ENCODE measurements at places on chromosomes 1 and 21.

DNA sequence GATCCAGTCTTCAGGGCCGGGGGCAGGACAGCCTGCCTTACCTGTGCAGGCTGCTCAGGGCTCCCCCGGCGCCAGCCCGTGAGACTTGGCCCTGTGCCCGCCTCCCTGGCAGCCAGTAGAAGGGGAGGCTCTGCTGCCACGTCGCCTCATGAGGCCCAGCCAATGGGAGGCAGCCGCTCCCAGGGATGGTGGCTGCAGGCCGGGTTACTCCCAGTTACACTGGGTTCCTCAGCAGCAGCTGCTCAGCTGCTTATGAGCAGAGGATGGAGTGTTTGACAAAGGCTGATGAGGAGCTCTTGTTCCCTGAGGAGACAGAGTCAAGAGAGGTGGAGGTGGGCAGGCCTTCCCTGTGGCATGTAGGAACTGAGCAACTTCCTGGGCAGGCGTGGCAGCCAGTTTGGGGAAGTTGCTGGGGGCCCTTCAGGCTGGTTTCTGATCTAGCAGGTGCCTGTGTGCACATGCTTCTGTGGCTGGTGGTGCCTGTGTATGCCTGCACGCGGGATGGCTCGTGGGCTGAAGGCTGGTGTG is 5.5 kb downstream of the MFSD2A start:
- no peak for DNase-seq

GRCh38 chr1:208772891-208773290 is 528.7 kb upstream of the PLXNA2 start:
- DNase-seq: no peak

DNA sequence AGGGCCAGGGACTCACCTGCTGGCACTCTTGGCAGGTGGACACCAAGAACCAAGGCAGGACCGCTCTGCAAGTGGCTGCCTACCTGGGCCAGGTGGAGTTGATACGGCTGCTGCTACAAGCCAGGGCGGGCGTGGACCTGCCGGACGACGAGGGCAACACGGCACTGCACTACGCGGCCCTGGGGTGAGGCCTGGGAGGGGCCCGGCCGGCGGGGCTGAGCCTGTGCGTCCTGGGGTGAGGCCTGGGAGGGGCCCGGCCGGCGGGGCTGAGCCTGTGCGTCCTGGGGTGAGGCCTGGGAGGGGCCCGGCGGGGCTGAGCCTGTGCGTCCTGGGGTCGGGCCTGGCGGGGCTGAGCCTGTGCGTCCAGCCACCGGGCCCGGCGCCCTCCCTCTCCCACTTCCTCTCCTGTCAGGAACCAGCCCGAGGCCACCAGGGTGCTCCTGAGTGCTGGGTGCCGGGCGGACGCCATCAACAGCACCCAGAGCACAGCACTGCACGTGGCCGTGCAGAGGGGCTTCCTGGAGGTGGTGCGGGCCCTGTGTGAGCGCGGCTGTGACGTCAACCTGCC is 4.6 kb upstream of the MMP23B start:
- DNase-seq: no peak

DNA sequence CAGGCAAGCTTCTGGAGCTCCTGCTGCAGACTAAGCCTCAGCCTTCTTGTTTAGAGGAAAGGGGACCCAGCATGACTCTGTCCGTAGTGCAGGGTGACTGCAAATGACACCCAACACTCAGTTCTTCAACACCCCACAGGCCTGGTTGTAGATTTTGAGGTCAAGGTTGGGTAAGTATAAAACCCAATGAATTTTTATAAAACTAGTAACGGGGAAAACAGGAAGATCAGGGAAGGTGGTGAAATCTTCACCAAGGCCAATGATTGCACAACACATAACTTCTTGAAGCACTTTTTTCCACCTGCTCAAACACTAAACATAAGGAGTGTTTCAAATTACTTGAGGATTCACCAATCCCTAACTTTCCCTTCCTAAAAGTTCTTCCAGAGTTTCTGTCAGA is 89.4 kb upstream of the JAK1 start:
- no peak for DNase-seq

- no peak for DNase-seq
Measured at GRCh38 chr1:202578565-202578964, 131.7 kb downstream of the SYT2 start.

DNA sequence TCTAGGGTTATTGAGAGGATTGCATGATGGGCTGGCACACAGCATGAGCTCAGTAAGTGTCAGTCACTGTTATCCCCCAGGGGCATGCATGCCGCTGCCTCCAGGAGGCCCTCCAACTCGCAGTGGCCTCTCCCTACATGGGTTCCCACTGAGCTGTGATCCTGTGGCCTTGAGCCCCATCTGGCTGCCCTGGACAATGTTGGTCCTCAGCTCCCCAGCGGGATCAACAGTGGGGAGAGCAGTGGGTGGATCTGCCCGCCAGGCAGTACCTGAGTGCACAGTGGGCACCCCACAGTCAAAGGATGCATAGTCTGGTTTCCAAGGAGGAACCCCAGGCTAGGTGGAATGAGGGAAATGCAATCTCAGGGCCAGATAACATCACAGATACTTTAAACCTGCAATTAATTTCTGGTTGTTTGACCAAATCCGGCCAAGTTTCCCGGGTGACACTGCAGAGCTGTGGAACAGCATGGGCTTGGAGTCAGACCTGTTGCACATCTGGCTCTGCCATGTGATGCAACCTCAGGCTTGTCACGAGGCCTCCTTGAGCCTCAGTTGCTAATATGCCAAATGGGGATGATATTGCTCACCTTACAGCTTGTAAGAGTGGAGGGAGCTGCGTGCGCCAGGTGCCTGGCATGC is 9.3 kb downstream of the PADI3 start:
- peak; percentile 55 for DNase-seq

DNA sequence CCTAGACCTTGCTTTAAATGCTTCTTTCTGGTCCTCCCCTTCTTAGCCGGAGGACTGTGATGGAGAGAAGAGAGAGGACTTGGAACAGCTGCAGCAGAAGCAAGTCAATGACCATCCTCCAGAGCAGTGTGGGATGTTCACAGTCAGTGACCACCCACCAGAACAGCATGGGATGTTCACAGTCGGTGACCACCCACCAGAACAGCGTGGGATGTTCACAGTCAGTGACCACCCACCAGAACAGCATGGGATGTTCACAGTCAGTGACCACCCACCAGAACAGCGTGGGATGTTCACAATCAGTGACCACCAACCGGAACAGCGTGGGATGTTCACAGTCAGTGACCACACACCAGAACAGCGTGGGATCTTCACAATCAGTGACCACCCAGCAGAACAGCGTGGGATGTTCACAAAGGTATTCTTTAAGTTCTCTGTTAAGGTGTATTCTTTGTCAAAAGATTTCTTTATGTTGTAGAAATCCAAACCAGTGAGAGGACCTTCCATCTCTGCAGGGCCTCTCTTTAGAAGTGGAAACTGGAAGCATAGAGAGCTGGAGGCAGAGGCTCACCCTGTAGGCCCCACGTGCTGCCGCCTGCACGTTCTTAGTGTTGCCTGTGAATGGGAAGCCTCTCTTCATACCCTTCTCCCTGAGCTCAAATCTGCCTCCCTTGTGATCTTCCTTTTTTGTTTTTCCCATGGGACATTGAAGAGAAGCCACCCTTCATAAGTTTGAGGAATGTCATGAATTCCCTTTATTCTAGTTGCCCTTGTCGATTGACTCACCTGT is 10.6 kb downstream of the PCNT start:
- DNase-seq: no peak

DNA sequence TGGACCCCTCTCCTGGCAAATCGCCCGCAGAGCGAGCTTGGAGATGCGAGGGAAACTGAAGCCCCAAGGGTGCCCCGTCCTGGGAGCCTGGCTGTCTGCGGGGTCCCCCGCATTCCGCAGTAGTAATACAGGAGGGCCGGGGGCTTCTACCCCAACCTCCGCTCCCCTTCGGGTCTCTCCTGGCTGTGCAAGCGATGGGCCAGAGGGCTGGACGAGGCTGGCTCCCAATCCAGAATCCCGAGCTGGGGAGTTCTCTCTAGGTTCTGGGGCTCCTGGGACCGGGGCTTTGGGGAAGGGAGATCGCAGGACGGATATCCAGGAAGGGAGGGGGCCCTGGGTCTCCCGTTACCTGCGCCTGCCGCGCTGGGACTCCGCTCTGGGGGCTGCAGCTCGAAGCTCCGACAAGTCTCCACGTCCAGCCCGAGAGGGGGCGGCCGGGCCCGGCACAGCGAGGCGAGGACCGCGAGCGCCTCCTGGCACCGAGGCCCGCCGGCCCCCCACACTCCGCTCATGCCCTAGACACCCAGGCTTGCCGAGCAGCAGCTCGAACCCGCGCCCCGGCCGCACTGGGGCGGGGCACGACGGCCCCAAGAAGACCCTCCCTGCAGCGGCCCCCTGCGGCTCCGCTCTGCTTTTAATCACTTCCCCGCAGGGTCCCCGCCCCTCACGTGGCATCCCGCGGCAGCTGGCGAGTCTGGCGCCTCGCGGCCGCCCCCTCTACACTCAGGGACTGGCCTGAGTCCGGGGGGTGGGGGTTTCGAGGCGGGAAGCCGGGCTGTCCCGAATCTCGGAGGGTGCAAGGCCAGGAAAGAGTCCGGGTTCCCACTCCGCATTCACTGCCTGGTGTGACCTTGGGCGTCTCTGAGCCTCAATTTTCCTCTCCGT is at the start of gene SYT6:
Gene SYT6, minus strand, starts transcription at position 609 of the 885 bp plus-strand sequence. Its CDS starts 97 bp downstream, at position 512.
- no peak for DNase-seq

- peak; percentile 97 for DNase-seq
Measured at GRCh38 chr1:64343105-64343822, 126.7 kb upstream of the CACHD1 start.

DNA sequence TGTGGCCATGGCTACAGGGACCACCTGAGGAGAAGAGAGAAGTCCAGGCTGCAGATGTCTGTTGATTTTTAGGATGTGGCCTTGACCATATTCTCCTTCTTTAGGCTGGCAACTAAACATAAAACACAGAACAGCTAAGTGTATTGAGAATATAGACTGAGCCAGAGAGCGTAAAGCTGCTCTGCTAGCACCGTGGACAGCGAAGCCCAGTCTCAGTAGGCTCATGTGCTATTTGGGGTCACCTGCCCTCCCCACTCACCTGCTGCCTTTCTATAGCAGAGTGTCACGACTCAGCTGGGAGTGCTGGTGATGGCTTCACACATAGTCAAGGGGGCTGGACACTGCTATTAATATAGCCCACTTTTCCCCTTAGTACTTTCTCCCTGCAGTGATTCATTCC is 278.5 kb downstream of the KCNH1 start:
- no peak for DNase-seq

- no peak for DNase-seq
Measured at GRCh38 chr1:3155056-3155925, 86.3 kb downstream of the PRDM16 start.

- DNase-seq: no peak
Measured at GRCh38 chr1:32329931-32330466, 6.0 kb downstream of the MARCKSL1 start.

- DNase-seq: no peak
Measured at GRCh38 chr1:199751962-199752687, 275.4 kb upstream of the NR5A2 start.

- peak; percentile 77 for DNase-seq
Measured at GRCh38 chr1:149885339-149886120, 13.8 kb upstream of the BOLA1 start.

- DNase-seq: no peak
Measured at GRCh38 chr21:20108016-20108415, 890.2 kb upstream of the NCAM2 start.

- no peak for DNase-seq
Measured at GRCh38 chr1:112504001-112504660, 4.6 kb upstream of the WNT2B start.

DNA sequence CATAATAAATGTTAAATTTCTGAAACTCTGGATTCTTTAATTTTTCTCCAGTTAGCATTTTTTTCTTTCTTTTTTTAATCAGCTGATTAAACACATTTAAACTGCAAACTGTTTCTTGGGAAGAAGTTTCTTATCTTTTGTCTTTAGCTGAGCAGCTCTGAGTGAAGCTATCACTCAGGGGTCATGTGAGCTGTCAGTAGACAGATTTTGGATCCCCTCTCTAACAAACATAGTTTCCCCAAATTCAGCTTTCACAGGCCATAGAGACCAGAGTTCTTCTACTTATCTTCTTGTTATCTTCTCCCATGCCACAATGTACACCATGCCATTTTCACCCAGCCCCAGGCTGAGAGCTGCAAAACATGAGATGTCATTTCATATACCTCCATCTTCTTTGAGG is 148.9 kb downstream of the CDC42BPA start:
- DNase-seq: no peak

DNA sequence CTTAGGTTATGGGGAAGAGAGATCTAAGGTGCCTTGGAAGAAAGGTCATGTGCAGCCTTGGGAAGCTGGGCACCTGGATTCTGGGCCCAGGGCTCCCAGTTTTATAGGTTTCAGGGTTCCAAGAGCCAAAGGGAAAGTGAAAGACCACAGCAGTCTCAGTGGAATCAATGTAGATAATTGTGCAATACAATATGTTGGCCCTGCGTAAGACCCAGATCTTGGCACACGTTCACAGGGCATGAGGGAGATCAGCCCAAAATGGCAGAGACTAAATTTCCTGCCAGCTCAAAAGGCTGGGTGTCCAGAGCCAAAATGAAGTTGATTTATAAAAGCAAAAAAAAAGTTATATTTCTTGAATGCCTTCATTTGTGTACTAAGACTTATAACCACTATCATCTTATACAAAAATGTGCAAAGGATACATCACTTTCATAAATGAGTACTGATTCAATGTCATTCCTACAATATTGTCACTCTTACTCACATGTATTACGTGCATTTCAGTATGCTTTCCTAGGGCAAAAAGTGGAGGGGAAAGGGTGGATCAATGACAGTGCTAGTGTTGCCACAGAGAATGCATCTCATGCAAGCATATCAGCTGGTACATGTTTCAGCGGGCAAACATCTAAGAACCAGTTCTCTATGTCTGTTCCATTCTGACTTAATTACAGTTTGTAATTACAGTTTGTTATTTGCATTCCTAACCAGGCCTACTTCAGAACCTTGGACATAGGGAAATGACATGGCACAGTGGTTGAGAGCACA is 22.5 kb upstream of the NPL start:
- no peak for DNase-seq

DNA sequence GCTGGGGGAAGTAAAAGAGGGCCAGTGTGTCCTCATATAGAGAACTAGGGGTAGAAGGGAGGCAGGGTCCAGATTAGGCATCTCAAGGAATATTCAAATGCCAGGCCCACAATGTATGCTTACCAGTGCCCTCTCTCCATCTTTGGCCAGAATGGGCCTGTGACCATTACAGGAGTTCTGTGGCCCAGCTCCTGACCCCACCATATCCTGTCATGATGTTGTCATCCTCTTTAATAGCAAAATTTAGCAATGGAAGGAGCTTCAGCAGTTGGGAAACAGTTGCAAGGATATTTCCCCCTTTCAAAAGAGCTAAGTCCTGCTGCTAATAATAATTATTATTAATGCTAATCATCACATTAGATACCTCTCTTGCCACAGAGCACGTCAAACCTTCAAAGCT is 49.3 kb upstream of the JUN start:
- no peak for DNase-seq

DNA sequence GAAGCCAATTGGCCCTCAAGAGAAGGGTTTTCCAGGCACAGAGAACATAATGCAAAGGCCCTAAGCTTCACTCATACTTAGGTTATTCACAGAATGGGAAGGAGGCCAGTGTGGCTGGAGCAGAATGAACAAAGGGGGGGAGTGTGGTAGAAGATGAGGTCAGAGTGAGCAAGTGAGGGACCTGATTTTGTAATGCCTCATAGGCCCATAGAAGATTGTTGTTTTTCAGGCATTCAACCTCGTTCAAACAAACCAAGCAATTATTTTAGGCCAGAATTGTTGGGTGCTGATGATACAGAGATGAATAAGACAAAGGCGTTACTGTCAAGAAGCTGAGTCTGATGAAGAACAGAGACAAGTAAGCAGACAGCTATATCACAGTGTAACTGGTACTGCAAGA is 54.5 kb upstream of the RAP1A start:
- DNase-seq: no peak

Data from HFF-Myc (cell line).